ENCODE measurements at places on chromosomes 16 and 17.

DNA sequence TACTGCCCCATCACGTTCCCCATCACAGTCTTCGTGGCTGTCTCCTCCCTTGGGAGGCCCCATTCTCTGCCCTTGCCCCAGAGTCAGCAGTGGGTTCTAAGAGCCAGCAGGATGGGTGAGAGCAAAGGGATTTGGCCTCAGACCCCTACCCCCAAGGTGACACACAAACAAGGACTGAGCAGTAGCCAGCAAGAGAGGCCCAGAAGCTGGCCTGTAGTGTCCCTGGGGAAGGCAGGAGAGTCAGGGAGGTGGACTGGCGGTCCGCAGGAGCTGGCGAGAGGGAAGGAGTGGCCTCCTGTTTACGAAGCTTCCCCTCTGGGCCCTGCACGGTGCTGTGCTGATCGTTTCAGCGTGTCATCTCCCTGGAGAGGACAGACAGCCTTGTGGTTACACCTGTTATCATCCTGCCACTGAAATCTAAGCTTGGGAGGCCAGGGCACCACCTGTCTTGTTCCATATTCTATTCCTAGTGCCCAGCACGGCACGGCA lies 8.4 kb downstream of the WDR81 start:
- DNase-seq: no peak
- H3K4me3 ChIP-seq: no peak overlapping the region
- no peak overlapping the region for H3K27ac ChIP-seq
- H3K36me3 ChIP-seq: no peaks in the 10 kb centered on the region
- no peaks in the 10 kb centered on the region for H3K27me3 ChIP-seq

- no peaks in the 10 kb centered on the region for H3K27me3 ChIP-seq
- peak; percentile 40 for DNase-seq
- no peaks in the 10 kb centered on the region for H3K36me3 ChIP-seq
- peaks cover 6% of the 10 kb centered on the region for H3K4me1 ChIP-seq
- H3K27ac ChIP-seq: no peak overlapping the region
These were observed 25.9 kb downstream of the MYH3 start for GRCh38 chr17:10631048-10631700.

DNA sequence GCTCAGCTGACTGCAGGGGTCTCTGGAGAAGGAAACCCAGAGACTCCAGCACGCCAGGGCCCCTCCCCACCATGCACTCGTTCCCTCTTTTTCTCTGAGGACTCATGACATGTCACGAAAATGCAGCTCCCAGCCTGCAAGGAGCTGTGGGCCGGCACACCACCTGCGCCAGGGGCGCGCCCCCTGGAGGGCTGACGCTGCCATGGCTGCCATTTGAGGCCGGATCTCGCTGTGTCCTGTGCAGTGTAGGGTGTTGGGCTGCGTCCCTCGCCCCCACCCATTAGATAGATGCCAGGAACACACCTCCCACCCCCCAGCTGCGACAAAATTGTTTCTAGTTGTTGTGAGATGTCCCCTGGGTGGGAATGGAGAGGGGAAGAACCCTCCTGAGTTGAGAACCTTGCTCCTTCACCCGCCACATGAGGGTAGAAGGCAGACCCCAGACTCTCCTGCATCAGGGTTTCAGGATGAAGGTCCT lies 8.2 kb downstream of the SYNGR2 start:
- peak; percentile 77 for DNase-seq
- H3K27ac ChIP-seq: no peak overlapping the region
- no peaks in the 10 kb centered on the region for H3K27me3 ChIP-seq
- peaks cover 57% of the 10 kb centered on the region for H3K4me1 ChIP-seq
- H3K36me3 ChIP-seq: peaks cover 6% of the 10 kb centered on the region

- H3K4me3 ChIP-seq: no peak overlapping the region
- peaks cover 92% of the 10 kb centered on the region for H3K36me3 ChIP-seq
- H3K27me3 ChIP-seq: no peaks in the 10 kb centered on the region
- H3K27ac ChIP-seq: no peak overlapping the region
These were observed 36.2 kb downstream of the STH start for GRCh38 chr17:46035112-46035818.

- no peak overlapping the region for H3K4me3 ChIP-seq
- peaks cover 14% of the 10 kb centered on the region for H3K27me3 ChIP-seq
- H3K4me1 ChIP-seq: peaks cover 9% of the 10 kb centered on the region
- no peak for DNase-seq
- no peak overlapping the region for H3K27ac ChIP-seq
- H3K36me3 ChIP-seq: peaks cover 21% of the 10 kb centered on the region
These were observed 2.5 kb downstream of the AATF start for GRCh38 chr17:36951084-36951789.

GRCh38 chr16:56793492-56793891 lies 63.6 kb downstream of the NUP93 start:
- DNase-seq: peak; percentile 20
- no peak overlapping the region for H3K4me3 ChIP-seq
- H3K27me3 ChIP-seq: no peaks in the 10 kb centered on the region
- H3K27ac ChIP-seq: no peak overlapping the region

DNA sequence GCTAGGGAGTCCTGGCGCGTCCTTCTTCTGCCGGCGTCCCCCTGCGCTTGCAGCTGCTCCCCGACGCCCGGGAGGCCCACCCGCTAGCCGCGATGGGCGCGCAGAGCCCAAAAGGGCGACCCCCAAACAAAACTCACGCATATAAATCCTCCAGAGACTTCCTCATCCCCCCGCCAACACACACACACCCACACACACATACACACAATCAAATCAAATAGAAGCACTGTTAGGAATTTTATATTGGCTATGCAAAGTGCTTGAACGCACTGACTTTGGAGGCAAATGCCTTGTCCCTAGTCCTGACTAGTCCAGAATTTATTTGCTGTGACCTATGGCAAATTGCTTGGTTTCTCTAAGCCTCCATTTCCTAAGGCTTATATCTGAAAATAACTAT lies 23.8 kb upstream of the CRYM start:
- H3K27ac ChIP-seq: no peak overlapping the region
- H3K4me3 ChIP-seq: peak overlapping the region; percentile 56
- H3K36me3 ChIP-seq: no peaks in the 10 kb centered on the region
- no peaks in the 10 kb centered on the region for H3K4me1 ChIP-seq
